Right forelimb (tissue), 1 donor: ENCODE measurements at places on chromosomes 11 and 22.

- DNase-seq = peak; percentile 38
Observed at GRCh38 chr11:2212411-2213251, 41.0 kb upstream of the TH start.

DNA sequence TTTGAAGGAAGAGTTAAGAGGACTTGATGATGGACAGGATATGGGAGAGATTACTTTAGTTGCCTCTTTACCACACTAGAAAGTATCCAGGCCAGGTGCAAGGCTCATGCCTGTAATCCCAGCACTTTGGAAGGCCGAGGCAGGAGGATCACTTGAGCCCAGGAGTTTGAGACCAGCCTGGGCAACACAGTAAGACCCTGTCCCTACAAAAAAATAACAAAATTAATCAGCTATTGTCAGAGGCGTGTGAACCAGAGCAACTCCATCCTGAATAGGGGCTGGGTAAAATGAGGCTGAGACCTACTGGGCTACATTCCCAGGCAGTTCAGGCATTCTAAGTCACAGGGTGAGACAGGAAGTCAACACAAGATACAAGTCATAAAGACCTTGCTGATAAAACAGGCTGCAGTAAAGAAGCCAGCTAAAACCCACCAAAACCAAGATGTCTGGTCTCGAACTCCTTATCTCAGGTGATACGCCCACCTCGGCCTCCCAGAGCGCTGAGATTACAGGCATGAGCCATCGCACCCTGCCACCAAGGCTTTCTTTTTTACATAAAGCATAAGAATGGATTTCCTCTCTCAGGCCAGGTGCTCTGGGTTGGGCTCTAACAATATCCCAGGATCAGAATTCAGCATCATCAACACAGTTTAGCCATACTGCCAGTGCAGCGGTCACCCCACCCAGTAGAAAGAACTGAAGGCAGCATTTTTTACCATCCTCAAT lies 17.8 kb downstream of the PI4KA start:
- DNase-seq = no peak

DNA sequence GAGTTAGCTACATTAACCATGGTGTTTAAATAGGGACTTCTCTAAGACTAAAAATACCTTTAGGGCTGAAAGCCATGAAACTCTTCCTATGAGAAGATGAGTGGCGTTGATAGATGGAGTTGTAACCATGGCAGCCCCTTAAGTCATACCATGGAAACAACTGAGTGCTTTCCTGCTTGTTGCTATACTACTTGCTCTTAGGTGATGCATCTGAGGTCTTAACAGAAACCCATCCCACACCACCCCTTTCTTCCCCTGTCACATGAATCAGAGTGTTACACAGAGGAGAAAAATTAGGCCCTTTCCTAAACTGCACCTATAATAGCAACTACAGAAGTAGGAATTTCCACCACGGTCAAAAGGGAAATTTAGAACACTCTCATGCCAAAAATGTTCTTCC lies 64.3 kb upstream of the ZC3H12C start:
- no peak for DNase-seq

DNA sequence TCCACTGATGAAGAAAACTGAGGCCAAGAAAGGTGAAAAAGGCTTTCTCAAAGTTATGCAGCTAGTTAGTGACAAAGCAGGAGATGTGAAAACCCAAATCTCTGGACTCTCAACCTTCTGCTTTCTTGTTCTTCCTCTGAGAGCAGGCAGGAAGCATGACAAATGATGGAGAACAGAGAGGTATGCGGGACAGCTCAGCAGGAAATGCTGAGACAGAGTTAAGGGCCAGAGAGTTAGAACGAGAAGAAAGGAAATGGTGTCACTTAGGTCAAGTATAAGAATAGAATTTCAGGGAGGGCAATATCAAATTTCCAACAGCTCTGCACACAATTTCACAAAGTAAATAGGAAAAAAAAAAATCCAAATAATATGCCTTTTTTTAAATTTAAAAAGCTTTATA lies 67.6 kb upstream of the ARHGAP42 start:
- DNase-seq = no peak

DNA sequence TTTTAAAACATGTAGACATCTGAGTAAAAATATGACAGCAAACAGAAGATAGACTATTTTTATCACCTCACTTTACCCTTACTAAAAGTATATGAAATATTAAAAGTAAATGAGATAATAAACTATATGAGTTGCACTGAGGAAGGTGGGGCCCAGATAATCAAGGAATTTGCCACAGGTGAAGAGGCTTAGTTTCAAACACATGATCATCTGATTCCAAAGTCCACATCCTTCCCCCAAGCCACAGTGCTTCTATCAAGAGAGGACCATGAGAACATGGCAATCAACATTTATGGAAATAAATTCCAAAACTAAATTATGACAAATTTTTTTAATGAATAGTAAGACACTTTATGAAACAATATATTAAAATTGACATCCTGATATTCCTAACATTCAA lies 384.0 kb downstream of the DCDC1 start:
- DNase-seq = no peak

DNA sequence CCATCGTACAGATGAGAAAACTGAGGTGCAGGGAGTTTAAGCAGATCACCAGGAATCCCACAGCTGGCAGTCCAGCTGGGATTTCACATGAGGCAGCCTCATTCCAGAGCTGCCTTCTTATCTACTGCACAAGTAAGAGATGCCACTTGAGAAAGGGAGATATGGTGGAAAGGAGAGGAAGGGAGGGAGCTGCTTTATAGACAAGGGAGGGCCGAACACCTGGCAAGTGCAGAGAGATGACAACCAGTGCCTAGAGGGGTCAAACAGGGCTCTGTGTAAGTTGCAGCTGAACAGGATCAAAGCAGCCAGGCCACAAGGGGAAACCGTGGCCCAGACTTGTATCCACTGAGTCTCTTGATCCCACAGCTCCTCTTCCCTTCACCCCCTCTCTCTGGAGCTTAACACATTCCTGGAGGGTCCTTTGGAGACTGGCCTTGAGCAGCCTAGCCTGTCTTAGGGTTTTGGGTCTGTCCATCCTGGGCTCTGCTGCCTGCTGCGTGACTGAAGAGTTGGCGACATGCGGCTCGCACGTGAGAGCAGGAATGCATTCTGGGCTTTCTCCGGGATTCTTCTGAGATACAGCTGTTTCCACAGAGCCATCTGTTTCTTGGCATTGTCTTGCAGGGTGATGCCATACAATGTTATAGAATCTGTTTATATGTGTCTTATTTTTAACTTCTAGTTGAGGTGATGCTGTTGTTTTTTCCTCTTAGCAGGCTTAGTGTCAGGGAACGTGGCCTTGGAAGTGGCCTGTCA lies 268.5 kb upstream of the SYN3 start:
- no peak for DNase-seq

GRCh38 chr11:108524422-108524821 lies 26.2 kb upstream of the POGLUT3 start:
- no peak for DNase-seq

DNA sequence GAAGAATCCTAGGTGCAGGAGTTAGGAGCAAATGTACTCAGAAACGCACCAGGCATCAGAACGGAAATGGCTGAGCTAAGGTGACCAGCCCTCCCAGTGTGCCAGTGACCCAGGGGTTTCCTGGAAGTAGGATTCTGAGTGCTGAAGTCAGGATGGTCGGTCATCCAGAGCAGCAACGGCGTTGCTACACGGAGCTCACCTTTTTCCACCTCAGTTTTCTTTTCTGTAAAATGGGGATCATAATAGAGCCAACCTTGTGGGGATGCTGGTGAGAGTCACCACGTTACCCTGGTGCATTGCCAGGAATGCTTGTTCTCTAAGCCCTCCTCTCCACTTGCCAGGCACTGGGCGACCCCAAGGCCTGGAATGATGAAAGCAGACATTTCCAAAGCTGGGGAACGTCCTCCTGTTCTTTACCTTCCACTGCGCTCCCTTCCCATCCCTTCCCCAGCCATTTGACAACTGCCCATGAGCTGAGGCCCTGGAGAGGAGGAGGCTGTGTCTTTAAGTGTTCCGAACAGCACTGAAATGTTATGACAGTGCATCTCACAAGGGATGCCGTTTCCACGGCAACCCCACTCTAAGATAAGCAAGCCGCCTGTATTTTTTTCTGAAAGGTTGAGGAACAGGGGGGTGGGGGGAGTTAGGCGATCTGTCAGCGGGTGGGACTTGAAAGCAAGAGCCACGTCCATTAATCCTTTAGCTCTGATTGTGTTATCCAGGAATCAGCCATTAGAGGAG lies 66.8 kb downstream of the TSPAN18 start:
- DNase-seq = no peak
